ENCODE measurements at places on chromosomes 11 and 22.

- peak overlapping the region; percentile 68 for H3K27ac ChIP-seq
- no peaks in the 10 kb centered on the region for H3K27me3 ChIP-seq
- peaks cover 37% of the 10 kb centered on the region for H3K4me1 ChIP-seq
- no peak overlapping the region for H3K4me3 ChIP-seq
- H3K36me3 ChIP-seq: peaks cover 28% of the 10 kb centered on the region
Measured at GRCh38 chr11:128804481-128804880, 62.6 kb downstream of the KCNJ1 start.

- H3K27ac ChIP-seq: peak overlapping the region; percentile 51
- peaks cover 8% of the 10 kb centered on the region for H3K36me3 ChIP-seq
- DNase-seq: no peak
- peaks cover 65% of the 10 kb centered on the region for H3K27me3 ChIP-seq
Measured at GRCh38 chr11:2276280-2277007, 6.1 kb upstream of the ASCL2 start.

DNA sequence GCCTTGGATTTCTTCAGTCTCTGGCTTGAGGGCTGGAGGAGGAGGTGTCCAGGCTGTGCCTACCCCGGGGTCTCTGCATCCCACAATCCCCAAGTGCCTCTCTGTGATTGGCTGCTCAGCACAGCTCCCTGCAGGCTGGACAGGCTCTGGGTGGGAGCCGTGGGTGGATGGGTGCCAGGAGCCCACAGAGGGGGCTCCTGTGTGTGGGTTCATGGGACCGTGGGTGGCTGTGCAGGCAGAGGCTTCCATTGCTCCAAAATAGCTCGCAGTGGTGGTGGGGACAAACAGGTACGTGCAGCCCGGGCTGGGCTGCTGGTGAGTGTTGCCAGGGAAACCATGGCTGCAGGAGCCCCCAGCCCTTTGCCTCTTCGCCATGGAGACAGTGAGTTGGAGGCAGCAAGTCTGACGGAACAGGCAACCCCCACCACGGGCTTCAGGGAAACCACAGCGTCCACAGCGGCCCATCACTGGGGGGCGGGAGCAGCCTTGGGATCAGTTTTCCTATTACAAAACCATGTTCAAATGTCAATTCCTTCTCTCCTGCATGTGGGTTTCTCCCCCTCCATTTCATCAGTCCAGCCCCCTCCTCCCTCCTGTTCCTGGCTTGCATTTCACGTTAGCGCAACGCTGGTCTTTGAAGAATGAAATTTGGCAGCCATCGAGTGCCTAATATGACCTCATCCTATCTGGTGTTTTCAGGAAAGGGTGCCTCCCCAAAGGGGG is 155.2 kb downstream of the TRIM29 start:
- H3K27ac ChIP-seq: no peak overlapping the region
- no peak for DNase-seq
- peaks cover 28% of the 10 kb centered on the region for H3K27me3 ChIP-seq
- H3K36me3 ChIP-seq: no peaks in the 10 kb centered on the region
- no peak overlapping the region for H3K4me3 ChIP-seq

GRCh38 chr11:59953463-59954218 is 10.2 kb upstream of the OOSP4A start:
- peaks cover 34% of the 10 kb centered on the region for H3K27me3 ChIP-seq
- no peaks in the 10 kb centered on the region for H3K4me1 ChIP-seq
- no peak overlapping the region for H3K27ac ChIP-seq

- no peaks in the 10 kb centered on the region for H3K27me3 ChIP-seq
- H3K4me3 ChIP-seq: no peak overlapping the region
- no peak for DNase-seq
- H3K36me3 ChIP-seq: no peaks in the 10 kb centered on the region
Measured at GRCh38 chr11:15523543-15523942, 408.8 kb downstream of the INSC start.

GRCh38 chr11:121559606-121560200 is 106.9 kb upstream of the SORL1-AS1 start:
- no peak for DNase-seq
- H3K27ac ChIP-seq: peak overlapping the region; percentile 66
- peaks cover 4% of the 10 kb centered on the region for H3K4me1 ChIP-seq
- peaks cover 33% of the 10 kb centered on the region for H3K36me3 ChIP-seq

GRCh38 chr11:34366522-34366921 is 8.7 kb upstream of the ABTB2 start:
- H3K4me3 ChIP-seq: no peak overlapping the region
- H3K36me3 ChIP-seq: no peaks in the 10 kb centered on the region
- no peak for DNase-seq
- no peaks in the 10 kb centered on the region for H3K4me1 ChIP-seq
- peaks cover 27% of the 10 kb centered on the region for H3K27me3 ChIP-seq
